ENCODE measurements at places on chromosomes 11 and 22. TPM values are rescaled to one million over a fixed set of nuclear protein-coding genes. Genes with fewer than 3 reads are reported as not detected.

Gene ST3GAL4
- 45.4 TPM for total RNA-seq

Gene MUC5AC
- not detected for total RNA-seq

Gene TEX12
- not detected for total RNA-seq

Gene MRGPRF
- total RNA-seq, result 5.5 TPM

Gene RFPL1
- total RNA-seq, result not detected

Gene SAA4
- not detected for total RNA-seq

DNA sequence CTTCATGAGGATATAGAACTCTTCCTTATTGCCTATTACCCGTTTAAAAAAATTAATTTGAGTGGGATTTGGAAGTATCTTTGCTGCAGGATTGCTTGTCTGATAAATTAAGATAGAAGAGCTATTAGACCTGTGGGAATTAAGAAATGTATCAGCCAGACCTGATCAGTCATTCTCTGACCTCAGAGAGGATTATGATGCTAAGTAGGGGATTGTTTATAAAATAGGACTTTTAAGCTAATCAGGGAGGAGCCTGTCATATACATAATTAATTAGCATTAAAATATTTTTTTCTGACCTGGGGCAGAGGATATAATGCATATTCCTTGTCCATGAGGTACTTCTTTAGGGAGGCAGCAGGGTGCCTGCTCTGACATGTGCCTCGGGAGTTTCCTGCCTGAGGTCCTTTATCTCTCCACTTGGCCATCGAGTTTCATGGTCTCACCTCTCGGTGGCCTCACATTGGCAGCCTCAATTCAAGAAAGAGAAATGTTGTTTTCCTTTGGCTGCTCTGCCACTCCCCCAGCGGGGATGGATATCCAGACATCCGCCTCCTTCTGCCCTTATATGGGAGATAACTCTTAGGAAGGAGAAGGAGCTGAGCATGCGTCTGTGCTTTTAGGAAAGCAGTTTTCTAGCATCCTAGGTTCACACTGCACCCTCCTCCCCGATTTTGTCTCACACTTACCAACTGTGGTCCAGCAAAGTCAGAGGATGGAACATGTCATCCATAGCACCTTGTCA lies 41.1 kb downstream of the DIXDC1 start:
- DNase-seq, result peak; percentile 61

- DNase-seq, result no peak
Measured at GRCh38 chr11:5290106-5290505, 11.6 kb downstream of the OR51B4 start.

DNA sequence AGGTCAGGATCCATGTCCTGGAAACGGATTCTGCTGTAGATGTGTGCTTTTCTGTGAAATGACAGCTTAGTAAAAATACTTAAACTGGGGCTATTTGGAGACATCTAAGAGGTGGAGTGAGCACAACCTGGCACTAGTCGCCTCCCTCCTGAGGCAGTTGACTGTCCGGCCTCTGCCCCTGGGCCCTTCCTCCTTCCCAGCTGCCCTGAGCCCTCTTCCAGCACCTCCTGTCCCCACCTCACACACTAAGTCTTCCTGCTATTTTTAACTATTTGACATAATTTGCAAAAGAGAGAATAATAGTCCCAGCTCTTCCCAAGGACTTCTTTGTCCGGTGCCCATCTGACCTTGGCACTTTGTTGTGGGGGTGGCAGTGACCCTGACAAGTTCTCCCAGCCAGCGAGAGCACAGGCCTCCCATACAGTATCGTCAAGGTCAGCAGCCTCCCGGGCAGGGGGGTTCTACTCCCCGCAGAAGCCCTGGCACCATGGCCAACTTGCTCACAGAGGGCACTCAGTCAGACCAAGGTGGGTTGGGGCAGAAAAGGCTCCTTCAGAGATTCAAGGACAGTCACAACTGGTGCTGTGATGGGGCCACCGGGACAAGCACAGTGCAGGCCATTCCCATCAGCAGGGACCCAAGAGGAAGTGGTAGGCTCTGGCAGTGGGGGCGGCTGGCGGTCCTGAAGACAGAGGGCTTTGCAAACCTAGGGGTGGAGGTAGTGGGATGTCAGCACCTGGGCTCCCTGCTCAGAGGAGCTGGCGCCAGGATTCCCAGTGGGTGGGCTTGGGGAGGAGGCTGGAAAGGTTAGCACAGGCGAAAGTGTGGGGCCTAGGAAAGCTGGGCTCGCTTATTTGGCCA lies 5.5 kb upstream of the NEAT1 start:
- peak; percentile 66 for DNase-seq

DNA sequence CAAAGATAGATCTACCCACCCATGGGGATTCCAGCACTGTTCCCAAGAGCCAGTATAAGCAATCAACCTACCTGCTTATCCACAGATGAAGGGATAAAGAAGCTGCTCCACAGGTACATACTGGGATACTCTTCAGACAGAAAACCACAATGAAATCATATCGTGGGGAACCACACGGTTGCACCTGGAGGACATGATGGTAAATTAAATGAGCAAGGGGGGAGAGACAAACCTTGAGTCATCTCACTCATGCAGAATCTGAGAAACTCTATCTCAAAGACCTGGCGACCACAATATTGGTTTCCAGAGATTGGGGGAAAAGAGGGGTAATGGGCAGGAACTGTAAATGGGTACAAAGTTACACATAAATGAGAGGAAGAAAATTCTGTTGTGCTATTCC lies 14.5 kb downstream of the RGL4 start:
- no peak for DNase-seq

- peak; percentile 10 for DNase-seq
Measured at GRCh38 chr22:45589556-45589955, 82.1 kb upstream of the ATXN10 start.

GRCh38 chr11:22930816-22931594 lies 70.7 kb upstream of the CCDC179 start:
- no peak for DNase-seq

GRCh38 chr11:64713016-64713707 lies 9.8 kb downstream of the NRXN2 start:
- DNase-seq, result peak; percentile 57

GRCh38 chr11:71200761-71201160 lies 51.6 kb downstream of the SHANK2 start:
- DNase-seq, result no peak

GRCh38 chr11:16813126-16813525 lies 74.7 kb downstream of the C11orf58 start:
- DNase-seq, result no peak

- DNase-seq, result no peak
Measured at GRCh38 chr11:98734686-98735085, 286.1 kb upstream of the CNTN5 start.

DNA sequence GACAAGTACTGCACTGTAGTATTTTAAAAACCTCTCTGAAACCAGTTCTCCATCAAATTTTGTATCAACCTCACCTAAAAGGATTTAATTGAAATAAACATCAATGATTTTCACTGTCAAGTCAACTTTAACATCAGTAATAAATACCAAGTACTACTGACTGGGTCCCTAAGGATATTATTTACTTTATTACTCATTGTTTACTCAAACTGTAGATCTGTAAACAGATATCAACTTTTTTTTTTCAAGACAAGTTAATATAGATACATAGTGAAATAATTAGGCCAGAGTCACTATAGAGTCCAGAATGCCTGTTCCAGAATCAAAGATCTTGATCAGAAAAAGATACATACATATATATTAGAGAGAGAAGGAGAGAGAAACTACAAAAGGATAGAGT lies 1.6 kb downstream of the RNF141 start:
- DNase-seq, result no peak

DNA sequence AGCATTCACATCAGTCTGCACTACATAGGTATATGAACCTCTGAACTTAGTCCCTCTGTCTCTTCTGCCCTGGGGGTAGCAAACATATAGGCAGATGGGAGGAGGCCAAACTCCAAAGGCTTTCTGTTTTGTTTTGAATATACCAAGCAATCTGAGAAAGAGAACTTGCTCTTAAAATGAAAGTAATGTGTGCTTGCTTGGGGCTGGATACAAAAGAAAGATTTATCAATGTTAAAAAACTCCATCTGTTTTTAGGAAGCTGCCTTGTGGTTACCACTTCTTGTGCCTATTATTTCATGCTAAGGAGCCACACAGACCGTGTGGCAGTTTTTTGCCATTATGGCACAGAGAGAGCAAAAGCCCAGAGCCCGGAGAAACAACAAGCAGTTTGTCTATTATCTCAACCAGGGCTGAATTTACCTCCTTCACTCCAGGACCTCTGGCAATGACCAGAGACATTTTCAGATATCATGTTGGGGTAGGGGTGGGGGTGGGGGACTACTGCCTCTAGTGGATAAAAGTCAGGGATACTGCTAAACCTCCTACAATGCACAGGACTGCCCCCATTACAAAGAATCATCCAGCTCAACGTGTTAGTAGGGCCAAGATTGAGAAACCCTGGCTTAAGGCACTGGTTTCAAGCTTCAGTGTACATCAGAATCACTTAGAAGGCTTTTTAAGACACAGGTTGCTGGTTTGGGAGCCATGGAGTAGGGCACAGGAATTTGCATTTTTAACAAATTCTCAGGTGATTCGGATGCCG lies 124.2 kb downstream of the APIP start:
- DNase-seq, result no peak

Measured in left ventricle myocardium superior (tissue), 1 donor.